ENCODE measurements at places on chromosomes 16 and 17. TPM values are rescaled to one million over a fixed set of nuclear protein-coding genes. Genes with fewer than 3 reads are reported as not detected.

Gene PEX12
- total RNA-seq: 4.1 TPM

Gene MYCBPAP
- 0.16 TPM for total RNA-seq

Gene SMIM36
- not detected for total RNA-seq

Gene LPCAT2
- total RNA-seq: 23.9 TPM

Gene KRT13
- total RNA-seq: not detected

Gene OR3A3
- total RNA-seq: not detected

Gene PRR35
- total RNA-seq: not detected

Gene SPN
- total RNA-seq: not detected

Gene CD300C
- total RNA-seq: not detected

Gene ZNF232
- total RNA-seq: 4.0 TPM

Gene AOC2
- 0.69 TPM for total RNA-seq

Gene SLFN14
- not detected for total RNA-seq

Gene ABCC12
- not detected for total RNA-seq

Gene SKAP1
- not detected for total RNA-seq

Gene PRR29
- total RNA-seq: 0.44 TPM

Gene BOLA2B
- total RNA-seq: 30.9 TPM

Gene KRT24
- total RNA-seq: not detected

Gene CCL5
- 1.8 TPM for total RNA-seq

Gene TUFM
- 132 TPM for total RNA-seq

Gene PRSS8
- not detected for total RNA-seq

Gene ADAM11
- 0.13 TPM for total RNA-seq

Gene ZNF469
- total RNA-seq: 0.82 TPM

Gene TLCD1
- total RNA-seq: 1.3 TPM

Gene C1QTNF8
- not detected for total RNA-seq

Gene RHBDL3
- total RNA-seq: under 0.01 TPM

Gene GABARAP
- total RNA-seq: 116 TPM

Gene TNFRSF13B
- total RNA-seq: not detected

Gene PRCD
- total RNA-seq: 0.49 TPM

Gene IL21R
- not detected for total RNA-seq

Gene PITPNM3
- 0.16 TPM for total RNA-seq

Gene ACSM2B
- not detected for total RNA-seq

Gene INCA1
- 0.25 TPM for total RNA-seq

Gene NME1
- total RNA-seq: 131 TPM

Gene MYL11
- 0.97 TPM for total RNA-seq

Gene MT4
- not detected for total RNA-seq

Gene TBX2
- total RNA-seq: 0.13 TPM

Gene C16orf54
- not detected for total RNA-seq

Gene MT3
- not detected for total RNA-seq

Gene PERCC1
- not detected for total RNA-seq

Gene MPDU1
- 91.6 TPM for total RNA-seq

Gene KRT31
- not detected for total RNA-seq

Gene DNAAF1
- total RNA-seq: not detected

Gene FBXW10B
- total RNA-seq: 0.32 TPM

Gene EIF3C
- 220 TPM for total RNA-seq

Gene GPRC5C
- 0.49 TPM for total RNA-seq

Gene FOXJ1
- not detected for total RNA-seq

Gene AANAT
- total RNA-seq: not detected

Gene HBA1
- not detected for total RNA-seq

Gene ITGAD
- total RNA-seq: not detected

Gene MYO1D
- total RNA-seq: 42.7 TPM

Gene ELOB
- total RNA-seq: 361 TPM

Gene YPEL3
- 18.4 TPM for total RNA-seq

Gene HOXB3
- total RNA-seq: 6.8 TPM

Gene MFAP4
- not detected for total RNA-seq

Gene SLC12A3
- total RNA-seq: not detected
